ENCODE measurements at places on chromosomes 5 and 9.

GRCh38 chr5:150703762-150704161, 2.9 kb upstream of the RBM22 start:
- DNase-seq = no peak

DNA sequence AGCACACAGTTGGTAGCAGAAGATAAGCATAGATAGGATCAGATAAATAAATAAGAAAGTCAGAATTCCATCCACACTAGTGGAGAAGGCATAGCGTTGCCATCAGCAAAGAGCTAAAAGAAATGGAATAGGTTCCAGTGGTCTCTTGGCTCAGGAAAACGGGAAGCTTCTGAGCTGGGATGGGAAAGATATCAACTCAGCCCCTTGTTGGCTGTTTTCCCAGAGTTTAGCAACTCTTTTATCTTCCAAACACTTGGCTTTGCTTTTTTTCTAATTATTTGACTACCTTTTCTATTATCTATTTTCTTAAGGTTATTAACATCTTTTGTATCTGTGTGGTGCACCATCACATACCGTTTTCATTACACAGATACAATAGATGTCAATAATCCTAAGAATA, 445.7 kb upstream of the TRPC7 start:
- no peak for DNase-seq

- DNase-seq = no peak
These were observed at the start of gene MINAR2 for GRCh38 chr5:129747572-129748407. Gene MINAR2, plus strand, starts transcription at chr5:129748094. Its CDS starts 97 bp downstream, at chr5:129748191.

GRCh38 chr9:131277910-131278701, 1.8 kb upstream of the FAM78A start:
- DNase-seq = peak; percentile 68

DNA sequence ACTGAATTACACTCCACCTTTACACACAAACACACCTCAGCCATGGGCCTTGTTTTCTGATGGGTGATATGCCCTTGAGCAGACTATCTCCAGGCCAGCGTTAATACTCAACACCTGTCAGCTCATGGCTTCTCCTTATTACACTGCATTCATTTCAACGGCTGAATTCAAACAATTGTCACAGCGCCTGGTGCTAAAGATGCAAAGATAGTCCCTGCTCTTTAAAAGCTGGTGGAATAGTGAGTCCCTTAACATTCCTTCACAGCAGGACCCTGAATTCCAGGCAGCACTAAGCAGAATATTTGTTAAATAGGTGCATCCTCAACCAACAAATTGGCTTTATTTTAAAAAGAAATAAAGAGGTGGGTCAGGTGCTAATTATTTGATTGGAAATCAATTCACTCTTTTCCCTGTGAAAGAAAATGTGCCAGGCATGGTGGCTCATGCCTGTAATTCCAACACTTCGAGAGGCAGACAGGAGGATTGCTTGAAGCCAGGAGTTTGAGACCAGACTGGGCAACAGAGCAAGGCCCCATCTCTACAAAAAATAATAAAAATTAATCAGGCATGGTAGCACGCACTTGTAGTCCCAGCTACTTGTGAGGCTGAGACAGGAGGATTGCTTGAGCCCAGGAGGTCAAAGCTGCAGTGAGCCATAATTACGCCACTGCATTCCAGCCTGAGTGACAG, 155.7 kb upstream of the EFNA5 start:
- no peak for DNase-seq

DNA sequence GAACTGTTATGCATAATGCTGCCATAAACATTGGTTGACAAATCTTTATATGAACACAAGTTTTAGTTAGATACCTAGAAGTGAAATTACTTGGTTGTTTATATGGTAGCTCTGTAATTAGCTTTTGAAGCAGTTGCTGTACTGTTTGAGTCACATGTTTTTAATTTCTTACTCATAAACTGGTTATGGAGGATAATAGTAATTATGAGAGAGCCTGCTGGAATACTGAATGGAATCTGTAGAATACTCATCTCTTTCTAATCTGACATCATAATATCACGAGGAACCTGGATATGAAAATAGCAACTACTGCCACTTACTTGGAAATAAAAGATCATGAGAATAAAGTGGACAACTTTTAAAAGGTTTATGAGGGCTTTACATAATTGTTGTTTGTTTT, 509.2 kb downstream of the CETN3 start:
- no peak for DNase-seq

GRCh38 chr9:36897478-36897877, 136.6 kb downstream of the PAX5 start:
- no peak for DNase-seq

Data from activated T-cell treated with anti-CD3 and anti-CD28 coated beads, Interleukin-2, amount 50 U/mL, for 1 hour (primary cell).